ENCODE measurements at places on chromosomes 2 and 18. TPM values are rescaled to one million over a fixed set of nuclear protein-coding genes. Genes with fewer than 3 reads are reported as not detected.

DNA sequence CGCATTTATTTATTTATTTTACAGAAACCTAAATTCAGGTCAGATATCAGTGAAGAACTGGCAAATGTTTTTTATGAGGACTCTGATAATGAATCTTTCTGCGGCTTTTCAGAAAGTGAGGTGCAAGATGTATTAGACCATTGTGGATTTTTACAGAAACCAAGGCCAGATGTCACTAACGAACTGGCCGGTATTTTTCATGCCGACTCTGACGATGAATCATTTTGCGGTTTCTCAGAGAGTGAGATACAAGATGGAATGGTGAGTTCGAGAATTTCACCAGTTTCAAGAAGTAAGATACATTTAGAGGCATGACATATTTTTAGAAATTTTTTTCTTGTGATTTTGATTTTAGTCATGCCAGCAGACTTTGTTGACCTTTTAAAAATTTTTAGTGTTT, 4.6 kb downstream of the CDCA7 start:
- DNase-seq, result peak; percentile 65

DNA sequence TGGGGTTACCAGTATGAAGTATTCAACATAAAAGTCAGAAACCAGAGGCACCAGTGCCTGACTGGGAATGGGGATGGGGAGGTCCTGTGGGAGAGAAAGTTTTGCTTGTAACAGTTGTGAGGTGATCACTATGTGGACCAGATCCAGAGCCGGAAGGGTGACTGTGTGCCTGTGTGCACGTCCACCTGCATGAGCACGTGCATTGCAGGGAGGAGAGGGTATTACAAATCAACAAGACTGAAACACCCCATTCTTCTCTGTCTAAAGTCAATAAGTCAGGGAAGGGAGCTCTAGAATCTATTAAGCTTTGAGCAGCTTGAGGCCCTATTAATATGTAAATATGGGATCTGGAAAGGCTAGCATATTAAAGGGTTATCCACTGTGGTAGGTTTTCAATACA, 241.0 kb upstream of the ACVR2A start:
- no peak for DNase-seq

Gene SCG2
- 5.6 TPM for total RNA-seq

Gene HOXD13
- total RNA-seq, result not detected

Gene C2orf78
- not detected for total RNA-seq

DNA sequence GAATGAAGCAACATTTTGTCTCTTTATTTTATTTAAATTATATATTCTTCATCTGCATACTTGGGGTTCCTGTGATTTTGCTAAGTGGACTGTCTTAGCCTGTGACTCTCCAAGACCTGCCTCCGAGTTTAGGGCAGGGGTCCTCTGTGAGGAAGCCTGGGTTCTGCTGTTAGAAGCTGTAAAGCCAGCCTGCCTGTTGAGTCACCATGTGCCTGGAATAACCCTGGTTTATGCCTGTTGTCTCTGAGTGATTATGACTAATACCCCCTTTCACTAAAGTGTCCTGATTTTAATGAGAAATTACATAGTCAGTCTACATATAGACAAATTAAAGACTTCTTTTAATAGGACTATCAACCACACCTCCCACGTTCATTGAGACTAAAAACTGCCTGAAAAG, 369.1 kb downstream of the ZNF521 start:
- no peak for DNase-seq

Gene HES6
- total RNA-seq, result 3.0 TPM

DNA sequence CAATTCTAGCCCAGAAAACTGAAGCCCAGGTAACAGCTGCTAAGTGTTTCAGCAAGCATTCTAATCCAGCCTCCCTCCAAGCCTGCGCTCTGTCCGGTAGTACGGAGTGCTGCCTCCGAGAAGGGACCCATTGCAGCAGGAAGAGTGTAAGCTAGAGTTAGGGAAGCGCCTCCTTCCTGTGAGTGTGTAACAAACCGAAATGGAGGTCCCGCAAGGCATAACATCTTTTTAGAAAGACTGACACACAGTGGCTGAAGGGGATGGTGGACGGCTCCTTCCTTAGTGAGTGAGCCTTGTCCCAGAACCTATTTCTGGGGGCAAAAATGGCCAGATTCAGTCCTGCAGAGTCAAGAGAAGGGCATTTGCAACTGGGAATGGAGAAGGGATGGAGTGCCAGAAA, 12.2 kb downstream of the PKDCC start:
- DNase-seq, result no peak

DNA sequence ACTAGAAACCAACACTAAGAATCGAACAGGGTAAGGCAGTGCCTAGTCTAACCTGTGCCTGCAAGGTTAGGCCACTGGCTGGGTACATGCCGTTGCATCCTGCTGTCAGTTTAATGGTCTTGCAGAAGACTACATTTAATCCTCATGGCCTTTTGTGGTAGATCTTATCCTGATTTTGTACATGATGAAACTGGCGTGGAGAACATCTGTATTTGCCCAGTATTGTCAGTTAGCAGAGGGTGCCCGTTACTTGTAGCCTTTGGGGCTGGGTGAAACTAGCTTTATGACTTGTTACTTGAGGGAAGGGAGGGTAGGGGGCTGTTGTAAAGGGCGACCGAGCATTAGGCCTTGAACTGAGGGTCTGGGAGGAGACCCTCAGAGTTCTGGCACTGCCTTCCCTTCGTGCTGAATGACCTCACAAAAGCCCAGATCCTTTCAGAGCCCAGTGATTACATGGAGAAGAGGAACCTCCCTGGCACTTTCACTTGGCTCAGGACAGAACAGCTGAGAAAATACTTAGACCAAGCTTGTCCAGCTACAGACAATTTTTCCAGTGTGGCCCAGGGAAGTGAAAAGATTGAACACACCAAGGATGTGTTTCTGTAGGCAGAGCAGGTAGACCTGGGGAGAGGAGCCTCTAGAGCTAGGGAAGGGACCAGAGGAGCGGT, 19.5 kb downstream of the SLC20A1 start:
- DNase-seq, result no peak

All from astrocyte (in vitro differentiated cells and primary cell).